ENCODE measurements at places on chromosomes 11 and 22.
A peak's percentile ranks its signal among the peaks of the same experiment; 100 is the strongest.

GRCh38 chr11:8766988-8767374, 84.4 kb downstream of the RPL27A start:
- DNase-seq: no peak

DNA sequence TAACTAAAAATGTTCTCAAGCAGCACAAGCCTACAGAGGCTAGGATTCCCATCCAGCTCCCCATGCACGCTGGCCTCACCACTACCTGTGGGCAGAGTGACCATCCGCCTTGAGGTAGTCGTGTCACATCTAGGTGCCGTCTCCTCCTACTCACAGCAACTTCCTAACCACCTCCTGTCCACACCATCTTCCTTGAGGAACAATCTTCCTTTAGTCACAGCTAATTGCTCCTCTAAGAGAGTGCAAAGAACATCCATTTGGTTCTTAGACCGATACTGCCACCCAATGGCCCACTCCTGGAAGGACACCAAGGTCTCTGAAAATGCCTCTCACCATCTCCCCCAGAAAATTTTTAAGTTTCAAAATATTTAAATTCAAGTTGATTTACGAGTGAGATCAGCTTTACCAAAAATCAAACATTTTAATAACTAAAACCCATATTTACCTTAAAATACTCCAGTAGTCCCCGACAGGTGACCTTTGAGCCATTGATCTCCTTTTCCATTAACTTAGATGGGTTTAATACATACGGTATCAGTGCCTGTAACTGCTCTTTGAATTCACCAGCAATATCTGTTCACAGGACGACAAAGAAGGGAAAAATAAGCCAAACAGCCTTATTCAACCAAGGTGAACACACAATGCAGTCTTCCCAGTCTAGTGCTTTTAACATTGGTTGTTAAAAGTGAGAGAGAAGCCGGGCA, 21.7 kb upstream of the PLAAT3 start:
- peak; percentile 62 for DNase-seq

DNA sequence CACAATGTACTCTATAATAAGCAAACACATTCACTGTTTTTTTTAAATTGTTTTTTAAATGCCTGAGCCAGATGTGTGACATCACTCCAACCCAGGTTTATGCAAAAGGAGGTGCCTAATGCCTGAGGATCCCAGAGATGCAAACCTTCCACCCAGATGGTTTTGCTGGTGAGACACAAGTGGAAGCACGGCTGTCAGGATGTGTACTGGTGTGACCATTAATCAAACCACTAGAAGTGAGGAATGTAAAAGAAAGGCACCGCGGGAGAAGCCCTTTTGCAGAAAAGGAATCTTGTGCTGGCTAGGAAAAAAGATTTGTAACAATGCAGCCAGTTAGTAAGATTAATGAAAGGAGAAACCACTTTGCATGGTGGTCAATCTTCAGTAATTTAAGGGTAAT, 407.4 kb downstream of the LARGE1 start:
- DNase-seq: no peak

DNA sequence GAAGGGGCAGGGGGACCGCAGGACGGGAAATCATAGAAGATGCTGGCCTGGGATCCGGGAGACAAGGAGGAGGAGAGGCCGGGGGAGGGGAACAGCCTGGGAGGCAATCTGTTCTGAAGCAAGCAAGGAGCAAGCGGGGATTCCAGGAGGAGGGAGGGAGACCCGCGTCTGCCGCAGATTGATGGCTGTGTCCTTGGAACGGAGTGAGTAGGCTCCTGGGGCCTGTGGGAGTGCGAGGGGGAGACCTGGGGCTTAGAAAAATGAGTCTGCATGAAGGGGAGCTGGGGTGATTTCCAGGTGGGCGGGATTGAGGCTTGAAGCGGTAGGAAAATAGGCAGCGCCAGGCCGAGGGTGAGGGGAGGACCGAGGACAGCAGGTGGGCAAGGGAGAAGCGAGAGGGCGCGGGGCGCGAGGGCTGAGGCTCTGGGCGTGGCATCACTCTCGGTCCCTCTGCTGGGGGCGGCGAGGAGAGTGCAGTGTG, 1.6 kb upstream of the LRRC55 start:
- DNase-seq: peak; percentile 27

- no peak for DNase-seq
Measured at GRCh38 chr11:27882066-27882697, 181.9 kb upstream of the BDNF start.

DNA sequence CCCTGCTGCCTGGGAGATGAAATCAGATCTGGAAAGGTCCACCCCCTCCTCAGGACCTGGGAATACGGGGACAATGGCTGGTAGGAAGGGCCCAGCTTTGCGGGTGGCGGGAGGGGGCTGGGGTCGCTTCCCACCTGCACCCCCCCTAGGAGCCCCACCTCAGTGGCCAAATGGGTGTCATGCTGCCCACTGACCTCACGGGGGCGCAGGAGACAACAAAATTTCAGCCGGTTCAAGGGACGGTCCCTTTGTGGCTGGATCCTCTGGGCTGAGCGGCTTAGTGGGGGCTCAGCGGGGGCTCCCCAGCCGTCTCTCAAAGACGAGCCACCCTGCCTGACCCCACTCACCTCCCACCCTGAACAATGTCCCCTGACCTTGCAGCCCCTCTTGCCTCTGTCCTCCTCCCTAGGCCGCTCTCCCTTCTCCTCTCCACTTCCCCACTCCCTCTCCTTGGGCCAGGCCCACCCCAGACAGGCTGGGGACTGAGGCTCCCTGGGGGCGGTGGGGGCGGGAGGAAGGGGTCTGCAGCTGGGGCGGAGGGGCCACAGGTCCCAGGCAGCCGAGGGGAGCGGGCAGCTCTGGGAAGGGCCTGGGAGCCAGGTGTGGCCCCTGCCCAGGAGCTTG, 39.3 kb upstream of the H19 start:
- DNase-seq: no peak

DNA sequence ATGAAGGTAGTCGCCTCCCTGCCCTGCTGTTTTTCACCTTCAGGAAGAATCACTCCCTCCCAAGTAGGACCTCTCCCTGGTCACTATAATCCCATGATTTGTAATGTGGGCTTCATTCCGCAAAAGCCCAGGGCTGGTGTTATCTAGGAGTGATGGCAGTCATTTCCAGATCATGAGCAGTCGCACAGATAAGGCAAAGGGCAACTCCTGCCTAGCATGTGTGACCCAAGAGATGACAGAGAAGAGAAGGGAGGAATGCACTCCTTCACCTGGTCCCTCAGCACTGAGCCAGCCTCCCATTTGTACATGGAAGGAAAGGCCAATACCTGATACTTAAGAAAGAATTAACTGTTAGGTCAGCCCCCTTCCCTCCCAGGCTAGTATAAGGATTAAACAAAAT, 102.9 kb downstream of the RPL27A start:
- DNase-seq: no peak

GRCh38 chr11:71252770-71253730, 673 bp upstream of the SHANK2 start:
- DNase-seq: no peak
